ENCODE measurements at places on chromosomes 13 and 19. TPM values are rescaled to one million over a fixed set of nuclear protein-coding genes. Genes with fewer than 3 reads are reported as not detected.

DNA sequence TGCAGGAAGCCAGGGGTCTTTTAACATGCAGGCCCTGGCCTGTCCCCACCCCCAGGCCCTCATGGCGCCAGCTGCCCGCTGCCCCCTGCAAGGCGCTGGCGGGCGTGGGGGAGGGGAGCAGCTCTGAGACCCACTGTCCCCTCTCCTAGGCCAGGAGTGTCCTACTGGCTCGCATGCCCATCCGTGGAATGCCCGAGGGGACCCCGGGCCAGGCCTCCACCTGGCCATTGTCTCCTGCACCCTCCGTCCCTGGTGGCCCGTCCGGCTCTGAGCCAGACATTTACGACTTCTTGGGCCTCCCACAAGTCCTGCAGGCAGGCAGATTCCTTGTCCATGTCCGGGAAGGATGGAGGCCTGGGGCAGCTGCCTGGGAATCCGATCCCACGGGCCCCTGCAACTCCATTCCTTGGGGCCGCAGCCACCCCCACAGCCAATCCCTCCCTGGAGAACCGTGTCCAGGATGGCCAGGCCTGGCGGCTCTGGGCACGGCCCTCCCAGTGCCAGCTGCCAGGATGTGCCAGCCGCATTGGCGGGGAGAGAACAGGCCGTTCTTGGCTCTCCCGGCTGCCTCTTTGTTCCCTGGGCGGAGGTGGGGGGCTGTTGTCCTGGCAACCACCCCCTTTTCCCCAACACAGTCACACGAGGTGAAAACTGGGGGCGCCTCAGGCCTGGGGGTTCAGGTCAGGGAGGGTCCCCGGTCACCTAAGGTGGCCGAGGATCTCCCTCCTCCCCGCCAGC, 10.5 kb upstream of the PLIN3 start:
- DNase-seq = peak; percentile 56

GRCh38 chr13:28582225-28582891, 76.6 kb upstream of the POMP start:
- DNase-seq = no peak

Gene GPR12
- 0.07 TPM for polyA plus RNA-seq

- DNase-seq = no peak
Observed at GRCh38 chr19:44647144-44647543, 3.4 kb downstream of the PVR start.

- no peak for DNase-seq
Observed at GRCh38 chr19:51566489-51567100, 4.5 kb upstream of the ZNF175 start.

Gene GEMIN7
- 21.8 TPM for polyA plus RNA-seq

- DNase-seq = no peak
Observed at GRCh38 chr13:75415694-75416093, 66.3 kb downstream of the TBC1D4 start.

DNA sequence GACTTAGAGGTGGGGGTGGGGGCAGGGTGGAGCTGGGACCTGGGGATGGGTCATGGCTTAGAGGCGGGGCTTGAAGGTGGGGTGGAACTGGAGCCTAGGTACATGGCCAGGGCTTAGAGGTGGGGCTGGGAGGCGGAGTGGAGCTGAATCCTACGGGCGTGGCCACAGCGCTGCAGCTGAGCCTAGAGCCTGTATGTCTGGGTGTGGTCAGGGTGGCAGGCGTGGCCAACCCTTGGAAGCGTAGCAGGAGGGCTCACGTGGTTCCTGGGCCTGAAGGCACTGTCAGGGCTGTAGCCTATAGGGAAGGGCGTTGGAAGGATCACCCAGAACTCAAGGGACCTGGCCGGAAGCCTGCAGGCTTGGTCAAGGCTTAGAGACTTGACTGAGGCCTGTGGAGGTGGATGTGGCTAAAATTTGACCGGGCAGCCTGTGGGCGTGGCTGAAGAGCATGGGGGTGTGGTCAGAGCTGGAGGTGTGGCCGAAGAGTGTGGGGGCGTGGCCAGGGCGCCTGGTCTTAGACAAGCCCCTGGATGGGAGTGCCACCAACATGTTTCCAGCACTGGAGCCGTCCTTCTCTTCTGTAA, 24.3 kb downstream of the COLGALT1 start:
- DNase-seq = no peak

- DNase-seq = no peak
Observed at GRCh38 chr19:56295531-56296455, 18.8 kb downstream of the ZSCAN5A start.

Gene GNG7
- 1.7 TPM for polyA plus RNA-seq

GRCh38 chr13:111946214-111946613, 120.7 kb upstream of the SOX1 start:
- no peak for DNase-seq

Gene KLK6
- polyA plus RNA-seq = 0.26 TPM

DNA sequence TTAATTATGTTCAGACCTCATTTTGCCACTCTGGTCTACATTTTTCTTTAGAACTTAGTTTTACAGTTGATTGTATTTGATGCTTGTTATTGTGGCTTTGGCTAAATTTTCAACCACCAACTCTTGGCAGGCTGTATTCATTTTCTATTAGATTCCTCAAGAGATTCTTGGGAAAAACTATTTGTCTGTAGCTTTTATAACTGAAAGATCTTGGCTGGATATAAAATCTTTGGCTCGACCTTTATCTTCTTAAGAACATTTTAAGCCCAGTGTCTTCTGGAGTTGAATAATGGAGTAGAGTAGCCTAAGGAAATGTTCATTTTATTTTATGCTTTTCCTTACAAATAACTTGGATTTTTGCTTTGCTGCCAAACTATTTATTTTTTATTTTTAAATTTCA, 848.5 kb downstream of the PCDH17 start:
- DNase-seq = peak; percentile 14

GRCh38 chr13:100545684-100546061, 42.9 kb downstream of the GGACT start:
- DNase-seq = no peak
